ENCODE measurements at places on chromosomes 16 and 17.

DNA sequence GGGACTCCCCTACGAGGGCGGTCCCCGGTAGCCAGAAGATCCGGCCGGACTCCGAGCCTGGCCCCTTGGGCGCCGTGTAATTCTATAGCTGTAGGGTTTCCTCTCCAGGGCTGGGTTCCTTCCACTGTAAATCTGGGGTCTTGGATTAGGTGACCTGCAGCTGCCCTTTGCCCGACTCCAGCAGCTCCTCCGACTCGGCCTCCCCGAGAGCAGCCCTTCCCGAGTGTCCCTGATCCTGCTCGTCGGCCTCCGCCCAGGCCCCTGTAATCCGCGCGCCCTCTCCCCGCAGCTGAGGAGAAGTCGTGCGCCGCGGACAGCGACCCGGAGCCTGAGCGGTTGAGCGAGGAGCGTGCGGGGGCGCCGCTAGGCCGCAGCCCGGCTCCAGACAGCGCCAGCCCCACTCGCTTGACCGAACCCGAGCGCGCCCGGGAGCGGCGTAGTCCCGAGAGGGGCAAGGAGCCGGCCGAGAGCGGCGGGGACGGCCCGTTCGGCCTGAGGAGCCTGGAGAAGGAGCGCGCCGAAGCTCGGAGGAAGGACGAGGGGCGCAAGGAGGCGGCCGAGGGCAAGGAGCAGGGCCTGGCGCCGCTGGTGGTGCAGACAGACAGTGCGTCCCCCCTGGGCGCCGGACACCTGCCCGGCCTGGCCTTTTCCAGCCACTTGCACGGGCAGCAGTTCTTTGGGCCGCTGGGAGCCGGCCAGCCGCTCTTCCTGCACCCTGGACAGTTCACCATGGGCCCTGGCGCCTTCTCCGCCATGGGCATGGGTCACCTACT, 5.5 kb downstream of the TBX2 start:
- no peak for DNase-seq

DNA sequence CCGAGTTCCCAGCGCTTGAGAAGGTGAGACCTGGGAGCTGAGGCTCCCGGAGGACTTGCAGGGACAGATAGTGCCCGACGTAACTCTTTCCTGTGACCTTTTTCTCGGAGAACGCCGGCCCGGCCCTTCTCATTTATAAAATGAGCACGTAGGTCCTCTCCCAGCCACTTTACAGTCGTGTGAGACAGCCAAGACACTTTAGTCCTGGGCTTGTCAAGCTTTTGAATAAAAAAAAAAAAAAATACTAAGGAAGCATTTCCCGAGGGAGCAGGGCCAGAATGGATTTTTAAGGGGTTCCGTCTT, 241 bp downstream of the DRC3 start:
- DNase-seq: no peak

DNA sequence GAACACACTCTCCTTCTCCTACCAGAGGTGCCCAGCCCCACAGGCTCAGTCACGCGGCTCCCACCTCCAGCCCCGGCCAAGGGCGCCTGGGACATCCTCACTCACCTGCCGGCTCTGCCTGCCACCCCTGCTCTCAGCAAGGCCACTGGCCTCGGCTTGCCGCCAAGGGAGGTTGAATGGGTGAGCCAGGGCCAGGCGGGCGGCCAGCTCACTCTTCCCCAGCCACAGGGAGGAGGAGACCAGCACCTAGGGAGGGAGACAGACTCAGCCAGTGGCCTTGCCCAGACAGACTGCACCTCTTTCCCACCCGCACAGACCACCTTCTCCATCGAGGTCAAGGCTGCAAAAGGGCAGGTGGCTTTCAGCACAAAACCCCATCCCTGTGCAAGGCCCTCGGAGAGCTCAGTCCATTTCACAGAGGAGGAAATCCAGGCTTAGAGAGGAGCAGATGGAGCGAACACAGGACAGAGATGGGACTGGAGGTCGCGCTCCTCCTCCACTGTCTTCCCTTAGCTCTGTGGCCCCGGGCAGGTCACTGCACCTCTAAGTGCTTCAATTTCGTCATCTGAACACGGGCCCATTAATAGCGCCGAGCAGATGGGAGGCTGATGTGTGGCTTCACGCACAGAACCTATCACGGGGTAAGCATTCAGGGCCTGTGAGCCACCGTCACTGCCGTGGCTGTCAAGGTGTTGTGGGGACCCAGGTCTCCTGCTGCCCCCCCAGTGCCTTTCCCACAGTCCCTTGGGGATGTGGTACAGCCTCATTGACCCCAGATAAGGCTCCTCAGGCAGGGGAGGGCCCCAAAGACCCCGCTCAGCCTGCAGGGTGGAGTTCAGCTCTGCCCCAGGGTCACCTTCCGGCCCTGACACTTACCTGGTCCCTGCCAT, 56.1 kb downstream of the RMI2 start:
- no peak for DNase-seq

DNA sequence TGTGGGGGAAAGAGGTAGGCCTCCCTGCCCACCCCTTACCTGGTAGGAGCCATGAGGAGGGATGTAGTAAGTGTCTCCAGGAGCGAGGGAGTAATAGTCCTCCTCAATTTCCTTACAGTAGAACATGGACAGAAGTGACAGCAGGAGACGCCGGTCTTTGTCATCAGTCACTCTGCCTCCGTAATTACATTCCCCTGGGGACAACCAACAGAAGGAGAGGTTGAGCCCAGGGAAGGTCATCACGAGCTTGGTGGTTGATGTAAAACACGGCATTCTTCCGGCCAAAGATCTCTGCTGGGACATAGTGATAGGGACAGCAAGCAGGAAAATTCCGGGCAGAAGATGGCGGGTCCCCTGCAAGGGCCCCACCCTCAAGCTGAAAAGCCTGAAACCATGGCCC, 47.9 kb downstream of the LYRM1 start:
- DNase-seq: no peak

- DNase-seq: no peak
These were observed 8.0 kb downstream of the ST3GAL2 start for GRCh38 chr16:70430667-70431536.

DNA sequence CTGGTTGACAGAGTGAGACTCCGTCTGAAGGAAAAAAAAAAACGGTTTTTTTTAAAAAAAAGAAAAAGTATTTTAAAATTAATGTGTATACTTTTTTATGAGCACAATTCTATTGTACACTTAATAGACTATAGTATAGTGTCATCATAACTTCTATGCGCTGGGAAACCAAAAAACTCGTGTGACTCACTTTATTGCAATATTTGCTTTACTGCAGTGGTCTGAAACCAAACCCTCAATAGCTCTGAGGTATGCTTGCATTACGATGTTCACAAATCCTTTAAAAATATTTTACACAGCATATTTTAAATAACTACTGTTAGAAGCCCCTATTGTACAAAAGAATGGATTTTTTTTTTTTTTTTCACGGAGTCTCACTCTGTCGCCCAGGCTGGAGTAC, 12.4 kb upstream of the MAP2K6 start:
- DNase-seq: no peak

GRCh38 chr17:78014646-78015045, 56.1 kb downstream of the TNRC6C start:
- DNase-seq: no peak

- DNase-seq: no peak
These were observed 53.2 kb upstream of the SIAH1 start for GRCh38 chr16:48438414-48438813.

DNA sequence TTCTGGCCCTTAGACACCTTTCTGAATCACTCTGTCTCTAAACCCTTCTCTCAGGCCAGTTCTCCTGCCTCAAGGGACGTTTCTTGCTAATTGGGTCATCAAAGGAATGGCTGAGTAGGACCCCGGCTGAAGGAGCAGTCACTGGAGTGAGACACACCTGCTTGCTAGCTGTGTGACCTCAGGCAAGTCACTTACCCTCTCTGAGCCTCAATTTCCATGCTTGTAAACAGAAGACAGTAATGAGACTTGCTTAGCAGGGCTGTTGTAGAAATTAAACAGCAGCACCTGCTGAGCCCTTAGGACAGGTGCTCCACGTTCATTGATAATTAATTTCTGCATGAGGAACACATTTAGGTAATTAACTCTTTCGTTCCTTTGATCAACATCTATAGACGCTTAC, 6.8 kb downstream of the CIBAR2 start:
- DNase-seq: no peak

DNA sequence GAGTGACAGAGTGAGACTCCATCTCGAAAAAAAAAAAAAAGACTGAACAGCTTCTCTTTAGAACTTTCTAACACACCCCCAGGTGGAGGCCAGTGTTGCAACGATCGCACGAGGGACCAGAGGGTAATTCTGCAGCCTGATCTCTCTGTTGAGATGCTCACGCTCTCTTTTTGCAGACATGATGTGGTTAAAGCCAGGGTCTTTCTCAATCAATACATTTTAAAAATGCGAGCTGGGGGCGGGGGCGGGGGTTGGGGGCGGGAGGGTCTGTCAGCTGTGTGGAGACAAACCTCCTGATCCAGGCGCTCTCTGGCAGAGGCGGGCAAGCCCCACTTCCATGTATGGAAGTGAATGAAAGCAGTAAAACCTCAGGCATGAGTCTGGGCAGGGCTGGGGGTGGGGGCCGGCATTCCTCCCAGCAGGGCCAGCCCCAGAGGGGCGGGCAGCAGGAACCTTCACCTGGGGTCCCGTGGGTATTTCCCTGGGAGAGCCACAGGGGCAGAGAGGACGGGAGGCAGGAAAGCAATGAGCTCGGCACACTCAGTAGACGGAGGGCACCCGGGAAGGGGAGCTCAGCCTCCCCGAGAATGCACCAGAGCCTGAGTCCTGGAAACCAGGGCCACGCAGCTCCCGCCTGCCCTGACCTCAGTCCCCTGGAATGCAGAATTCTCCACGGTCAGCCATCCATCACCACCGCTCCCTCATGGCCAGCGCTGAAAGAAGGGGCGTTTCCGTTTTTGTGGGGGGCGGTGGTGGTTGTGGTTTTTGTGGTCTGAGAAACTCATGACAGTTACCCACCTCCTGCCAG, 28.0 kb downstream of the NXN start:
- no peak for DNase-seq

DNA sequence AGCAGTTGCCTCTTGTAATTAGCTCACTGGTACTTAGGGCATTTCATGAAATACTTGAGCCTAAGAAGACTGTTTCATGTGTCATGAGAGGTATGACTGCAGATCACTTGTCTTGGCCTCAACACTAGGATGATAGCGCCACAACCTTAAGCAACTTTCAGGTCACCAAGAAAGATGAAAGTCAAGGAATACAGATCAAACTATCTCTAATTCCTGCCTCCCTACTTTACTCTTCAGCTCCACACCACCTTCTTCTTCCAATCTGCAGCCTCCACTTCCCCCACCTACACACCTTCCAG, 28.0 kb downstream of the GNA13 start:
- no peak for DNase-seq

- DNase-seq: no peak
These were observed 52.1 kb downstream of the SCNN1B start for GRCh38 chr16:23354246-23354645.

DNA sequence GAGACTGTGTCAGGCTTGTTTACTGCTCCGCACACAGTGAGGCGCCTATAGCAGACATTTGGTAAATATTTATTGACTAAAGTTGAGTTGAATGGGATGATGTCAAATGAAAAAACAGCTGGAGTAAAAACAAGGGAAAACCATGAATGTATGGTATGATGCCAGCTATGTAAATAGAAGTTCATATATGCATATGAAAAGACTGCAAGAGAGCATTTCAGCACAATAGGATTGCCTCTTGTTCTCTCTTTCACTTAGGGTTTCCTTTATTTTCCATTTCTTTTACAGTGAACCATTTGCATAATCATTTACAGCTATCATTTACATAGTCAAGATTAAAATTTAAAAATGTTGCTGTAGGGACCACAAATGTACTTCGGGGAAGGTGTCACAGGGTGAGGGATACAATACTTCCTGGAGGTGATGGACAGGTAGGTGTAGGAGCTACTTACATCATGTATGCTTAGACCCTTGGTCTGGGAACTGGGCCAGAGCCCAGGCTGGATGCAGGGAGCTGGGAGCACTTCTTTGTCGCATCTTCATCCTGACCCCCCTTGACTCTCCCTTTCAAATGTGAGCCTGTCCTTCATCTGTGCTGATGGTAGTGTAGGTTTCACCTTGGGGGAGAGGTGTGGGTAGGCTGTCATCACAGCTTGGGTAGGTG, 113.3 kb downstream of the UTP18 start:
- no peak for DNase-seq

GRCh38 chr16:72199761-72200337, 27.9 kb upstream of the PMFBP1 start:
- DNase-seq: no peak

GRCh38 chr17:71237903-71238538, 882.8 kb upstream of the SOX9 start:
- no peak for DNase-seq

DNA sequence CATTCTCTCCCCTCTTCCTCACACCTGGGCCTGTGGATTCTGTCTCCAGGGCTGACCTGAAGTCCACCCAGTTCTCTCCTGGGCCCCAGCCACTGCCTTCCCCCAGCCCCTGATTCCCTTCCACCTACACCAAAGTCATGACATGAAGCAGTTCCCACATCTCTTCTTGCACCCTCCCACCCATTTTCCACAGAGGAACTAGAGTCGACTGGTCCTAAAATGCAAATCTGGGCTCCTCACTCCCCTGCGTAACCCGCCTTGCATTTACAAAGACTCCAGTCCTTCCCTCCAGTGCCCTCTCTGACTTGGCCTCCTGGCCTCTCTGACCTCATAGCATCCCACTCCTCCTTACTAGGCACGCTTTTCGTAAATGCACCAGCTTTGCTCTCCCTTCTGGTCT, 14.8 kb downstream of the COX6A2 start:
- no peak for DNase-seq

GRCh38 chr16:4733211-4733742, 794 bp downstream of the ANKS3 start:
- no peak for DNase-seq

DNA sequence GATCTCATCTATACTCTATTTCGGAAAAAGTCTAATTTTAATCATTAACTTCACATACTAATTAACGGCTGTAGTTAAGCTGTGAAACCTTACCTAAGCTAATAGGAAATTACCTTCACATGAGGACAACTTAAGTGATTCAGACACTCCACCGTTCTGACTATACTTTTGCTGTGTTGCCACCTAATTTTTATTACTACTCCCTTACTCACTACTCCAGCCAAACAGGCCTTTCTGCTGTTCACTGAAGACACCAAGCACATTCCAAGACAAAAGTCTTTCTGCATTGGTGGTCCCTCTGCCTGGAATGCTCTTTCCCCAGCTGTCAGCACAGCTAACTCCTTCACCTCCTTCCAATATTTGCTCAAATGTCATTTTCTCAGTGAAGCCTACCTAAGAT, 1.3 kb downstream of the CMTR2 start:
- DNase-seq: no peak
